ENCODE measurements at places on chromosomes 12 and 14.

DNA sequence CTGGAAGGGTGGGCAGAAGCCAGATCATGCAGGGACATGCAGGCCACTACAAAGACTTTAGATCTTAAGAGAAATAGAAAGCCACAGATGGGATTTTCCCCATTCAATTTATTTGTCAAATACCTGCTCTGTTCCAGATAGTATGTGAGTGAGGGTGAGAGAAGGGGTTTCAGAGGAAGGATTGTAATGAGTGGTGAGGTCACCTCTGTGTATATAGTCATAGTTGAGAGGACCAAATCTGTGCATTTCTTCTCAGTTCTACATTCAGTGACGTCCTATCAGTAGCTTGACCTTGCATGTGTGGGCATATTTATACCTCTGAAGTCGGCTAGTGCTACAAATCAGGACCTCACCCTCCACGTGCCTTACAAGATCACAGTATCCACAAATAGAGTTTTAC, 31.2 kb upstream of the RBM19 start:
- no peak for DNase-seq

DNA sequence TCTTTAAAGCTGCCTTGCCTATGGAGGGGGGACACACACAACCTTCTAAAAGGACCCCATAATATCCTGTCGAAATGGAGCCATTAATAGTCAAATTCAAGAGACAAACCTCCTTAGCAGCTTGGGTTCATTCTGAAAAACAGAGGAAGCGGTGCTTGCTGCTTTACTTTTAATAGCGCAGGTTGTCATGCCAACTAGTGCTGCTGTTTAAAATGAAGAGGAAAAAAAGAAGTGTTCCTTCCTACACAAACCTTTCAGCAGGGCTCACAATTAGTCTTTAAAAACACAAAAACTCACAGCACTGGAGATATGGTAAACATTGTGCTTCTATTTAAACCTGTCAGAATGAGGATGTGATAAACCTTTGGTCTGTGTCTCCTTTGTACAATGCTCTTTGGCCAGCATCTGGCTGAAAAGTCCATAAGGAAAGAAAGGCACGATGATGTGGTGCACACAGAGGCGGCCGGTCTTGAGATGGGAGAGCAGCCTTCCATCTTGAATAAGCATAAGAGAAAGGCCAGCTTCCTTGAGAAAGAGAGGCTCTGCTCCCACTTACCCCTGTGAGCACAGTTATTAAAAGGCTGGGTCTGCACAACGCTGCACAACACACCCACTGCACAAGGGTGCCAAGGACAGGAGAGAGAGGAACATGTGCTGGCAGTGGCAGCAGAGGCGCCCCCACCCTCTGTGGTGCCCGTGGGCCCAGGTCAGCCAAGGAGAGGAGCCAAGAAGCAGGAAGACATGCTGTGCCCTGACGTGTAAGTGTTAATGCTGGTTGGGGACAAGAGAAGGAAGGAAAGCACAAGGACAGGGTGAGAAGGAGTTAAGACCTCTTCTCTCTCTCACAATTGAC, 144.6 kb downstream of the TTC7B start:
- DNase-seq: no peak

DNA sequence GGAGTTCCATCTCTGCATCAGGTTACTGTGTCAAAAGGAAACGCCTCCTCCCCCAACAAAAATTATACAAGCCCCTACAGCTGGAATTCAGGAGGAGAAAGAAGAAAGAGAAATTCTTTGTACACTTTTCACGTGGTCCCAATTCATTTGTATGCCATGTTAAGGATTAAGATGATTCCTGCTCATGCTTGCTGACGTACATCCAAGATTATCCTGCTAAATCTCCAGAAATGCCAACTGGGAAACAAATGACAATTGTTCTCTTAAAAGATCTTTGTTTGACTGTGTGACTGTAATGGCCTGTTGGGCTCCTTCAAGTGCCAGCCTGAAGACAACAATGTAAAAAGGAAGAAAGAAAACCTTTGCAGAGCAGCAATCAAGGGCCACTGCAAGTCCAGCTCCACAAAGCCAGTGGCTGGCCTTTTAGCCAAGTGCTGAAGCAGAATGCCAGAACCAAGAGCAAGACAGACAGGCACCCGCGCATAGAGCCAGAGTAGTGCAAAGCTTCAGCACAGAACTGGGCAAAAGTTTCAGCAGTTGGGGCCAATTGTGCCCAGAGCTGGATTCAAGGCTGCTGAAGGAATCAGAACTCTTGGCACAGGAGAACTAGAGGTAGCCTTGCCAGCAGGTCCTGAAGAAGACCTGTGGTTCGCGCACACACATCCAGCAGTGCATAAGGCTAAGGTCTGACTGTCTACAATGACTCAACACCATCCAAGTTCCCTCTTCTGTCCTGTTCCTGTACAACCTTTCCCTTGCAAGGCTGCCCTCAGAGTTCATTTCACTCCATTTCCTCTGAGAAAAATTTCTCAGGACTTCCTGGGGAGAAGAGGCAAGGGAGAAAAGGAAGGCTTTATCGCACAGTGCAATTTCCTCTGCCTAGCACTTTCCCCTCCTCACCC, 209.7 kb upstream of the BMP4 start:
- no peak for DNase-seq

DNA sequence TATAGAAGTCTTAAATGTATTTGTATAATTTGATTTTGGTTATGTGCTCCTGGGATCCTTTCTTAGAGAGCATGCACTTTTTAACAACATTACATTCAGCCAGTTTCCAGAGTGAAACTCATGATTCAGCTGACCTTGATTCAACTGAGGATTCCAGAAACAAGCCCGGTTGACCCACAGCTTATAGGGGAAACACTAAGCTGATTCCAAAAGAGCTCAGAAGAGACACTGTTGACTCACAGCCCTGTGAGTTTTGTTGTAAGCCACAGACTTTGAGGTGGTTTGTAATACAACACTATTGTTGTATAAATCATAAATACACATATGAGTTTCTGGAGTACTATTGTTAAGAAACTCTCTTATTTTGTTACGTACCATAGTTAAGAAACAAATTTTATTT, 133.8 kb upstream of the MGAT4C start:
- DNase-seq: no peak

GRCh38 chr12:27220055-27220987, 23.8 kb upstream of the STK38L start:
- DNase-seq: no peak

- no peak for DNase-seq
Observed at GRCh38 chr12:14655284-14655683, 41.1 kb downstream of the GUCY2C start.

DNA sequence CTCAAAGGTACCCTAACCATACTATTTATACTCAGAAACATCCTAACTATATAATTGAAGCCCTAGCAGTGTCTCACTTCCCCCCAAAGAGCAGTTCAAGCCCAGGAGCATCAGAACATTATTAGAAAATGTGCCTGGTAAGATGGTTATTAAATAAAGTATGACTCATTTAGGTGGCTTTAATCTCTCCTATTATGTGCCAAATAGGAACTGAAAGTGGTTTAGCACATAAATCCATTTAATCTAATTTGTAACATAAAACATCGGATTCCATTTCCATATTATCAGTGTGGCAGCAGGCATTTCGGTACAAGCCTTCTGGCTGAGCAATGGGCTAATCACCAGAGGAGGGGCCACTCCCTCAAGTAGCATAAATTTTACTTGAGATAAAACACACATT, 395.2 kb upstream of the TMTC1 start:
- no peak for DNase-seq

GRCh38 chr12:98013560-98013959, 501.8 kb upstream of the TMPO start:
- no peak for DNase-seq

DNA sequence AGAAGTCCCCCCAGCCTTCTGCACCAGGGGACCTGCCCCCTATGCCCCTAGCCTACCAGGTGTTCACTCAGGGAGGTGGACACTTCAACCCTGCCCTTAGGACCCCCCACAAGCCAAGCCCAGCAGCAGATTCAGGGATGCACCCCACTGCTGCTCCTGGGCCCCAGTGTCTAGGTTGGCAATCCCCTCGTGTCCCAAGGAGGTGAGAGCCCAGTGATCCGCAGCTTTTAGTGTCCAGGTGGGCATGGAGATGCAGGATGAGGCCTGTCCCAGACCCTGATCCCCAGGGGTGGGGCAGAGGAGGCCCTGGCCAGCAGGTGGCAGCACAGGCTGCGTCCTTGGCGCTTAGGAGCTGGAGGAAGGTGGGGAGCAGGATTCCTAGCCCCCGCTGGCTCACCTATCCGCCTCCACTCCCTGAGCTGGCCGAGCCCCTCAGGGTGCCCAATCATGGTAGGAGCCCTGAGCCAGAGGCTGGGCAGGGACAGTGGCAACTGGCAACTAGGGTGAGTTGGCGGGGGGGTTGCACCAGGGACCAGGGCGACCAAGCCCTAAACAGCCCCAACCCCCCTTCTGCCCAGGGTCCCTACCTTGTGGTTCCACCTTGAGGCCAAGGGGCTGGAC, 4.1 kb downstream of the CKB start:
- no peak for DNase-seq

GRCh38 chr14:92747701-92748258, 647 bp downstream of the LGMN start:
- DNase-seq: no peak

GRCh38 chr14:21197418-21198205, 41.7 kb upstream of the OR5AU1 start:
- no peak for DNase-seq

DNA sequence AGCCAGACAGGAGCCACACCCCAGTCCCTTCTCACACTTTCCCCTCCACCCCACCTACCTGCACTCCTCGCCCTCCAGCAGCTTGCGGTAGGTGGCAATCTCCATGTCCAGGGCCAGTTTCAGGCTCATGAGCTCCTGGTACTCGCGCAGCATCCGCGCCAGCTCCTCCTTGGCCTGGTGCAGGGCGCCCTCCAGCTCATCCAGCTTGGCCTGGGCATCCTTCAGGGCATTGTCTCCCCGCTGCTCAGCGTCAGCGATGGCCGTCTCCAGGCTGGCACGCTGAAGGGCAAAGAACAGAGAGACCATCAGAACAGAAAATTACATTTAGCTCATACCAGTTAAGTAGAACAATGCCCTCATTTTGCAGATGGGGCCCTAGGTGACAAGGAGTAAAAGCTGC, 5.5 kb downstream of the KRT74 start:
- DNase-seq: no peak

DNA sequence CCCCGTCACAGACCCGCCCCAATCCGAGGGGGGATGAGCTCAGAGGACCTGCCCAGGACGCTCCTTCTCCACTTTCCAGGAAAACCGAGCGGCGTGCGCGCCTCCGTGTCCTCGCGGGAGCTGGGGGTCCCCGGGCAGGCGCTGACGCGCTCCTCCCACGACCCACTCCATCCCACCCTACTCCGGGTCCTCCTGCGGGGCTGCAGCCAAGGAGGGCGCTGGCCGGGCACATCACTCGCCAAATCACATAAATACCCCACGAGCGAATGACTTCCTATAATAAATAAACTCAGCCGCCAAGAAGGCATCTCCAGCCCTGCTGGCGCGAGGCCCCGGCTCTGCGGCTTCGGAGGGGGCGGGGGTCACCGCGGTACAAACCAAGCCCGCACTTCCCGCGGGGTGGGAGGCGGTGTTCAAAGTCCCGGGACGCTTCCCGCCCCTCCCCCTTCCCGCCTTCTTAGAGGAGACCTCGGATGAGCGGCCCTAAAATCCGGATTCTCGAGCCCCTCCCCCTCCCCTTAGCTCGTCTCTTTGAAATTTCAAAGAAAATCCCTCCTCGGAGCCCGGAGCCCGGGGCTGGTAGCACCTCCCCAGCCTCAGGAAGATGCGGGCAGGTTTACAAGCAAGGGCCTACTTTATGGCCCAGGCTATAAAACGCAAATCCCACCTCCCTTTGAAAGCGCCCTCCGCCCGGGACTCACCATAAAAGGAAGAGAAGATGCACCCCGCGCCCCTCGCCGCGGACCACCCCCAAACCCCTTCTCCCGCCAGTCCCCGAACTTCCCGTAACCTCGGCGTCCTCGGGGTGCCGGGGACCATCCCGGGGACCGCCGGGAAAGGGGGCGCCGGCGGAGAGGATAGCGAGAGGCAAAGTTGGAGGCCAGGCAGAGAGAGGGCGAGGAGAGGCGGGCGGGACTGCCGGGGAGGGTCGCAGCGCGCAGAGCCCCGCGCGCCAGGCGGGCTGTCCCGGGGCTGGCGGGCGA, 712 bp upstream of the FZD10 start:
- DNase-seq: peak; percentile 59

DNA sequence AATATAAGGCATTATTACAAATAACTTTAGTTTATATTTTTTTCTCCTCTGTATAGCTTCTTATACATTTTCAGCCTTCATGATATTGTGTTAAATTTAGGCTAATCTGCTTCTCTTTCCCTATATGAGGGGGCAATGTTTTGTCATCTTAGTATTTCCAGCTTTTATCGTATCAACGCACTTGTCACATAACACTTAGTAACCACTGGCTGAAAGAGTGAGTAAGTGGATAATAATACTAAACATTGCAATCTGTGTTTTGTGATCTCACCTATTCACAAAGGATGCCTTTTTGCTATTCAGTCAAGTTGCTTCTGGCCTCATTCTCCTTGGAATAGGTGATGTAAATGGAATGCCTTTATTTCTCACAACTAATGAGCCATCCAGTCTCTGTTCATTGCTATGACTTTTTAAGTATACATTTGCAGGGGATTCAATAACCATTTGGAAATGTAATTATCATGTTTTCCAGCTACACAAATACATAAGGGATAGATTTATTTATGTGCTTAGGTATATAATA, 260.9 kb downstream of the BMP4 start:
- DNase-seq: no peak

DNA sequence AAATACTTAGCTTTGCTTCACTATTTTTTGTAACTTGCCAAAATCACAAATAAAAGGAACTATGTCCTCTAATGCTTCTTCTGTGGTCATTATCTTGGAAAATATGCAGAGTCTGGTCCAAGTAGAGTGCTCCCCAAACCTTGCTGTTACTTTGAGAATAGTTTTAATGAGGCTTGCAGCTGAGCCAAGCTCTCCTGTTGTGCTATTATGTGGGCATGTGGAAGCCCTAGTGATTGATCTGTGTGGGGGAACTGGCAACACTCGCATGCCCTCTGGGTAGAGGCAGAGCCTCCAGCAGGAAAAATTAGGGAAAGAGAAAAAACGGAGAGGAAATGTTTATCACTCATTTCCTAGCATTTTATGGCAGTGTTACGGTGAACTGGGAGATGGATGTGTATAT, 473.1 kb downstream of the EGLN3 start:
- DNase-seq: no peak

GRCh38 chr12:3167636-3168035, 90.5 kb downstream of the TSPAN9 start:
- no peak for DNase-seq
